ENCODE measurements at places on chromosomes 5 and 9.

GRCh38 chr9:75960551-75960950, 70.1 kb downstream of the PCSK5 start:
- no peak for DNase-seq

DNA sequence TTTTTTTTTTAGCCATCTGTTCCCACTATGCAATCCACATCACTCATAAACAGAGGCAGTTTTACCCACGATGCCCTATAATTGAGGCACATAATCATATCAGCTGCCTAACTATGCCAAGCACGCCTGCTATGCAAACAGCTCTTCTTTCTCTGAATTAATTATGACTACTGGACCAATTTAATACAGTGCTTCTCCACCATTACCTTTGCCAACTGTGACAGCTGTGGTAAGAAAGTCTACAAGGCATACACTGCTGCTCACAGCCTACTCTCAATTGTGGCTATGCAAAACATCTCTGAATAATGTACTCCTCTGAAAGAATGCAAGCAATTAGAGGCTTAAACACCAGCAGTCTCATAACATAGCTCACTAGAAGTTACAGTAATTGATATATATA, 97.1 kb downstream of the DTWD2 start:
- no peak for DNase-seq

DNA sequence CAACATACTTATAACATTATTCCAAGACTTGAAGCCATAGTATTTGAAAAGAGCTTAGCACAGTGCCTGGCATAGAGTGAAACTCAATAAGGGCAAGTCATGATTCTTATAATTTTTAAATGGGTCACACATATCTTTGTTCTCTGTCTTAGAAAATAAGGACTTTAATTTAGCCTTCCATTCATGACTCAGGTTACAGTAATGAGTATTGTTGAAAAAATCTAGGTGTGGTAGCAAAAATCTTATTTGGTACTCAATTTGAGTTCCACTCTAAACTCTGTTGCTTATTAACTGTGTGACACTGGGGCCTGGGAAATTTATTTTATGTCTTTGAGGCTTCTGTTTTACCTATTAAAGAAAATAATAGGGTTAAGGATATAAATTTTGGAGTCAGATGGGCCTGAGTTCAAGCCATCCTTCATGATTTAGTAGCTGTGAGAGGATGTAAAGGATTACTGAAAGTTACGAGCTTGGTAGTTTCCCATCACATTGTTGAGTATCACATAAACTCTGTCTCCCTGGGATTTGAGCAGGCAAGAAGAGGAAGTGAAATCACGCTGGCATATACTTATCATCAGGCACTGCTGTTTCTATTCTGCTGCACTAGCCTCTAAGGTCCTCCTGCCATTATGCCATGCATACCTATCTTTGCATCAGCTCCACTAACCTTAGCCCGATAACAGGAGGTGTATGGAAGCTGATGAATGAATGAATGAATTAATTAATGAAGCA, 1.5 kb downstream of the SPINK9 start:
- DNase-seq: no peak

GRCh38 chr9:93958121-93958818, 3.1 kb upstream of the BARX1 start:
- no peak for DNase-seq

Data from activated CD8-positive, alpha-beta memory T cell treated with anti-CD3 and anti-CD28 coated beads for 1 hour (primary cell).